Midbrain (tissue), 1 donor: ENCODE measurements at places on chromosomes 12 and 14.

DNA sequence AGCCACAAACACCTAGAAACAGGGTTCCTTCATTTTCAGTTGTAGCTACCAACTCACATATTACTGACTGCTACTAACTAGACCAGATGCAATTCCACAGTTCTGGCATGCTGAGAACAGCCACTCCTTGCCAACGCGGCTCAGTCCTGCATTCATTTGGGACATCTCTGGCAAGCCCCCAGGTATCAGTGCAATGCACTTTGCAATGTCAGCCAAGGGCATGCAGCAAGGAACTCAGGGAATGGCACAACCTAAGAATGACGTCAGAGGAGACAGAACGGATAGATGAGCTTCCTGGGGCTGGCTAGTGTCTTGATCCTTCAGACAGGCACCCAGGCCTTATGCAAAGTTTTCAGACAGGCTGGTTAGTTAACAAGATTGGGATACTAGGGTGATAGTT lies 29.6 kb downstream of the MAP3K9 start:
- no peak for DNase-seq

DNA sequence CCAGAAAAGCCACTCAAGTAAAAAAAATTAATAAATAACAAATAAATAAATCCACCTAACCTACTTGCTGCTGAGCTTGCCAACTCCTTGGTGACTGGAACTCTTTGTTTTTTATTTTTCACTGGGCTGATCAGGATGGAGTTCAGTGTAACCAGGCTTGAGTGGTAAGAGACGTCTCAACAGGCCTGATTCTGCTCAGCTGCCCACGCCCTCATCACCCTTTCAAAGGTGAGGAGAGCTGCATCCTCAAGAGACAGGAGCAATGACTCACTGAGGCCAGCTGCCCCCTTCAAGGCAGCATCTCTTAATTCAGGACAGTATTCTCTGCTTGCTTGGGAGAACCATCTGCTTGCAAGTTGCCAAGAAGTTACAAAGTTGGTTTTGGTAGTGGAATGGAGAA lies 111.9 kb upstream of the CPM start:
- DNase-seq = no peak

GRCh38 chr14:33118668-33119067 lies 180.0 kb downstream of the NPAS3 start:
- no peak for DNase-seq

DNA sequence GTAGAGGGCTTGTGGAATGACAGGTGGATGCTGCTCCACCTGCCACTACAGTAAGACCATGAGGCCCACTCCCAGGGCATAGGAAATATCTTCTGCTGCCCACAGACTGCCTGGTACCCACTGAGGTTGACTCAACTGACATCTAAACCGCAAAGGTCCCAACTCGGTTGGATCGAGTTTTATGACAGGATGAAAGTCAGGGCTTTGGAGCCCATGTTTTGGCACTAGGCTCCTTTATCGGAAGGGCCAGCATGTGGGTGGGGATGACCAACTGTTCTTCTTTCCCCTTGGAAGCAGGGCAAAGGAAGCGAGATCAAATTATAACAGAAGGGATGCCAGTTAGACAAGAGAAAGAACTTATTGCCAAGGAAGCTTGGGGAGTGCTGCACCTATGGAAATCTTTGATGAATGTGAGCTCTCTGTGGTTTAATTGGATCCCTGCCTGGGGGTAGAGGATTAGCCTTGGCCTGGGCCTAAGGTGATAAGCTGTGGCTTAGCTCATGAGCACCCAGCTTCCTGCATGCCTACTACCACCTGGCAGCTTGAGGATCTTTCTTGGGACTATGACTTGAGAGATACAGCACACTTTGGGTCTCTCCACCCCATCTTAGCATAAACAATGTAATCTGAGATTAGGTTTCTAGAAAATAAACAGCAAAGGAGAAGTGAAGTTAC lies 121.8 kb downstream of the KCNA5 start:
- no peak for DNase-seq

DNA sequence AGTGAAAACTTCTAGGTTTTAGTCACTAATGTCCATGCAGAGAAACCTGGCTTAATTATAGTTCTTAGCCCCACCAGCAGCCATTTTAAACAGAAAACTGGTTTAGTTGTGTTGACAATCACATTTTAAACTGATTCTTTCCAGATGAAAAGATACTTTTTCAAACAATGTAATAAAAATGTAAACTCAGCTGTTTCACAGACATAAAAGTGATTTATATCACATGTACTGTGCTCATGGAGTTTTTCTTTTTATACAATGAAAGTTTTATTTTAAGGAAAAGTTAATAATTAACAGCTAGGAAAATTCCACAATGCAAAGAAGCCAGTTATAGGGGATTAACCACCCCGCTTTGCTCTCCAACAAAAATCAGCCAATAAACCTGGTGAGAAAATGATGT lies 129.7 kb downstream of the PAX9 start:
- DNase-seq = no peak

GRCh38 chr12:109637348-109637747 lies 63.8 kb downstream of the MVK start:
- DNase-seq = no peak

DNA sequence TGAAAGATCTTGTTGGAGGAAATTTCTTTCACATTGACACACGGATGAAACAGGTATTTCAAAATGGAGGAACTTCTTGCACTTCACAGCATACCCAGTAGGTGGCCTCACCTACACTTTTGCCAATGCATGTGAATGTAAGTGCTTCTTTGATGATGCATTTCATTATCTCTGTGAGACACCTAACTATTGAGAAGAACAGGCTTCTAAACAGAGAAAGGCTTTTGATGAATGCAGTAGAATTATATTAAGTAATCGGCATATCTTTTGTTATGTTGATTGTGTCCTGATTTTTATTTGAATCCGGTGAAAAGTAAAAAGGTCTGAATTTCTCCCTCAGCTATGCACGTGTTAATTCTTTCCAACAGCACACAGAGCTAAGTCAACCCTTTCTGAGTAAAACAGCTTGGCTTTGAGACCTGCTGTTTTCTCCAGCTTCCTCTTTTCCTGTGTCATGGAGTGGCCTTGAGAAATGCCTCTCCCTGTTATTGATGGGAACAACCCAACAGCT lies 399.0 kb downstream of the NAV3 start:
- DNase-seq = peak; percentile 6

GRCh38 chr14:53608369-53608768 lies 348.3 kb downstream of the BMP4 start:
- no peak for DNase-seq

GRCh38 chr12:39405580-39405979 lies 37.3 kb downstream of the KIF21A start:
- peak; percentile 33 for DNase-seq

DNA sequence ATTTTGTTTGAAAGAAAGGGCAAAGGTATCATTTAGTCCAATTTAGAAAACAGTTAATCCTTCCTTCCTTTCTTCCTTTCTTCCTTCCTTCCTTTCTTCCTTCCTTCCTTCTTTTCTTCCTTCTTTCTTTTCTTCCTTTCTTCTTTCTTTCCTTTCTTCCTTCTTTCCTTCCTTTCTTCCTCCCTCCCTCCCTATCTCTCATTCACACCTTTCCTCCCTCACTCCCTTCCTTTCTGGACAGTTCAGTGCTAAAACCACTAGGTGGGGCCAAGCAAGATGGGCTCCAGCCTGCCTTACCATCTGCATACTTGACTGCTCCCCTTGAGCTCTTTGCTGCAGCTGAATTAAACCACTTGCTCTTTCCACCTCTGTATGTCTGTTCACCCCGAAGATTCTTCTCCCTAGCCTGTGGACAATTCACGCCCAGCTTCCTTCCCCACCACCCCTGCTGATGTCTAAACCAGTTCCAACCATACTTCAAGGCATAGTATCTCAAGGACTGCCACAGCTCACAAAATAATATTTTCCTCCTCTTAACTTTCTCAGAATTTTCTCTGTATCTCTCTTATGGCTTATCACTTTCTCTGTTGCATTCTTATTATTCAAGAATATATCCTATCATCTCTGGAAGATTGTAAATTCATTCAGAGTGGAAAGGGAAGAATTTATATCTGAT lies 78.0 kb downstream of the DBX2 start:
- no peak for DNase-seq
